ENCODE measurements at places on chromosomes 2 and 18. TPM values are rescaled to one million over a fixed set of nuclear protein-coding genes. Genes with fewer than 3 reads are reported as not detected.

DNA sequence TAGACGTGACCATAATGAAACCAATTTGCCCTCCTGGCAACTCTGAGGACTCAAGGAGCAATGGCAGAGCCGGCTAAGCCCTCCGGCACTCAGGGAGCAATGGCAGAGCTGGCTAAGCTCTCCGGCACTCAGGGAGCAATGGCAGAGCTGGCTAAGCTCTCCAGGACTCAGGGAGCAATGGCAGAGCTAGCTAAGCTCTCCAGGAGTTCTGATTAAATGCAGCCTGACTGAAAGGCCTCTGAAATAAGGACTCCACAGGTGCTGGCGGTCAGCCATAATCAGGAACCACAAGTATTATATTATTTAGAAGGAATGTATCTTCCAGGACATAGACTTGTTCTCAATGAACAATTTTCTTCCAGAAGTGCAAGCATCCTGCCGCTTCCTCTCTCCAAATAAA is 65.2 kb downstream of the C2orf76 start:
- DNase-seq: no peak

The CCDC68 gene
- 44.8 TPM for total RNA-seq

DNA sequence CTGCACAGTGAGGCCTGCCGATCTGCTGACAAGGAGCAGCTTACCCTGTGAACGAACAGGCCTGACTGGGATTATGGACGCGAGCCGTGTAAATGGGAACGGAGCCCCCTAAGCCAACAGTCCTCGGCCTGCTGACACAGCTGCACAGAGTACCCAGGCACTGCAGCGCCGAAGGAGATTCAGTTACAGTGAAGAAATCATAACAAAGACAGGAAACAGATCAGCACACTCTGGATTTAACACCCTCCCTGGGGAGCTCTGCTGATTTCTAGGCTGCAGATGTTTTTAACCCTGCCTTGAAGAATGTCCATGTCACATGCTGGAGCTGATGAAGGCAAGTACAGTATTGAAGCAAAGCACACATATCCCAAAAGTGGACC is 43.4 kb downstream of the COLEC12 start:
- DNase-seq: no peak

The CCDC102B gene
- 15.3 TPM for total RNA-seq

The GKN2 gene
- not detected for total RNA-seq

All from omental fat pad (tissue), 4 donors.